ENCODE measurements at places on chromosomes 2 and 18. TPM values are rescaled to one million over a fixed set of nuclear protein-coding genes. Genes with fewer than 3 reads are reported as not detected.

DNA sequence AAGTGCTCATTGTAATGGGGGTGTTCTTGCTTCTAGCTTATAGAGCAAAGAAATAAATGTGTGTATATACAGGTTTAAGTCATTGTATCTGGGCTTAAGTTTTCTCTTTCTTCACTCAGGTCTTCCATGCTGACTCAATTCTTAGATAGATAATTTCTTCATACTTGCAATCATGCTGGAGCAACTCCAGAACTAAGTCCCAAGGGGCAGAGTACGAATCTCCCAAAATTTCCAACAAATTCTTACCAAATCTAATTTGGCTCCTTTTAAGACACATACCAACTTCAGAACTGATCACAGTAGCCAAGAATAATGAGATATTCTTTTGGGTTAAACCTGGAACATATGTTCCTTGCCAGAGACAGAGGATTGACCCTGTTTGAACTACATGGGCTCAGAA is 4.3 kb upstream of the SPAG16 start:
- no peak overlapping the region for H3K27ac ChIP-seq
- H3K4me1 ChIP-seq = no peaks in the 10 kb centered on the region
- no peaks in the 10 kb centered on the region for H3K36me3 ChIP-seq
- no peaks in the 10 kb centered on the region for H3K27me3 ChIP-seq
- DNase-seq = no peak

DNA sequence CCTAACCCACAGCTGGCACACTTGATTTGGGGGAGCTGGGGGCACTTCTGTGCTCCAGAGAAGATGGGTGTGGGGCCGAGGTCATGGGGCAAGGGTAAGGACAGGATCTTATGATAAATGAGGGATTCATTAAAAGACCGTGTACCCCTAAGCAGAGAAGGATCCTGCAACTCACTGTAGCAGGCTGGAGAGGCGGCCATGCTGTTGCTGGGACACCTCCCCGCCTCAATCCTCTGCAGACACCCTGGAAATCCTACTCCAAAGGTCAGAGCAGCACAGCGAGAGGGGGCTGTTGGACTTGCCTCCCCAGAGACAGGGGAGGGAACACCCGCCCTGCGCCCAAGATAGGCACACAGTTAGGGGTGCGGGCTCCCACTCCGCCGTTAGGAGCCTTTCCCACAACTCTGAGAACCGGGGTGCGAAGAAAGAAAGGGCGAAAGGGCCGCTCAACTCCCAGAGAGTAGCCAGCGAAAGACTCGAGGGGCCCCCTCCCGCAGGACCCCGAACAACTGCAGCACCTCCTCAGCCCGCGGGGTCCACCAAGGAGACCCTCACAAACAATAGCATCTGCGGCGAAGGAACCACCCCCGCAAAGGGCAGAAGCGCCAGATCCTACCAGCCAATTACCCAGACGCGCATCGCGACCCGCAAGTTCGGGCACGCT is 1.4 kb downstream of the PARD6G start:
- peak overlapping the region; percentile 71 for H3K4me3 ChIP-seq
- H3K27me3 ChIP-seq = no peaks in the 10 kb centered on the region
- H3K4me1 ChIP-seq = peaks cover 29% of the 10 kb centered on the region
- H3K36me3 ChIP-seq = no peaks in the 10 kb centered on the region
- no peak for DNase-seq

- H3K27me3 ChIP-seq = no peaks in the 10 kb centered on the region
- H3K4me3 ChIP-seq = no peak overlapping the region
- H3K36me3 ChIP-seq = no peaks in the 10 kb centered on the region
- no peak for DNase-seq
- no peaks in the 10 kb centered on the region for H3K4me1 ChIP-seq
Observed at GRCh38 chr2:197633109-197633657, 42.2 kb downstream of the RFTN2 start.

GRCh38 chr2:235461763-235462414 is 32.0 kb upstream of the AGAP1 start:
- H3K36me3 ChIP-seq = no peaks in the 10 kb centered on the region
- no peaks in the 10 kb centered on the region for H3K27me3 ChIP-seq
- no peak overlapping the region for H3K27ac ChIP-seq
- H3K4me1 ChIP-seq = peaks cover 12% of the 10 kb centered on the region
- no peak overlapping the region for H3K4me3 ChIP-seq

- peaks cover 4% of the 10 kb centered on the region for H3K36me3 ChIP-seq
- peak overlapping the region; percentile 96 for H3K4me3 ChIP-seq
- peak; percentile 56 for DNase-seq
- peak overlapping the region; percentile 99 for H3K27ac ChIP-seq
- peaks cover 51% of the 10 kb centered on the region for H3K4me1 ChIP-seq
- no peaks in the 10 kb centered on the region for H3K27me3 ChIP-seq
Observed at GRCh38 chr2:85755122-85756027, 1.6 kb downstream of the ATOH8 start.

HOXD10 gene
- not detected for total RNA-seq

GPR39 gene
- total RNA-seq = 4.0 TPM

MC4R gene
- not detected for total RNA-seq

MC5R gene
- not detected for total RNA-seq

Measured in thyroid gland (tissue), 4 donors.